LHCN-M2 (cell line): ENCODE measurements at places on chromosomes 13 and 19. TPM values are rescaled to one million over a fixed set of nuclear protein-coding genes. Genes with fewer than 3 reads are reported as not detected.

DNA sequence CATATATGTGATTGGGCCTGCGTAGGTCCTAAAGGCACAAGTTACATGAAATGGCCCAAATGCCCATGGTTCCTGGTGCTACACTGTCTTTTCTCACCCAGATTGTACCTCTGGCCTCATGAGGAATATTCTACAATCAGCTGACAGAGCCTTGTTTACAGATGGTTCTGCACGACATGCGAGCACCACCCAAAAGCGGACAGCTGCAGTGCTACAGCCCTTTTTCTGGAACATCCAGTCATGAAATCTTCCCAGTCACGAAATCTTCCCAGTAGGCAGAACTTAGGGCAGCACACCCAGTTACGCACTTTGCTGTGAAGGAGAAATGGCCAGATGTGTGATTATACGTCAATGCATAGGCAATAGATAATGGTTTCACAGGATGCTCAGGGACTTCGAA lies 7.7 kb upstream of the ELF1 start:
- DNase-seq: peak; percentile 23

GRCh38 chr19:17109962-17110598 lies 34.5 kb downstream of the MYO9B start:
- no peak for DNase-seq

The FXYD1 gene
- total RNA-seq: not detected in 2 replicates

- DNase-seq: no peak
Observed at GRCh38 chr19:54311486-54311885, 1.5 kb downstream of the LILRA5 start.

DNA sequence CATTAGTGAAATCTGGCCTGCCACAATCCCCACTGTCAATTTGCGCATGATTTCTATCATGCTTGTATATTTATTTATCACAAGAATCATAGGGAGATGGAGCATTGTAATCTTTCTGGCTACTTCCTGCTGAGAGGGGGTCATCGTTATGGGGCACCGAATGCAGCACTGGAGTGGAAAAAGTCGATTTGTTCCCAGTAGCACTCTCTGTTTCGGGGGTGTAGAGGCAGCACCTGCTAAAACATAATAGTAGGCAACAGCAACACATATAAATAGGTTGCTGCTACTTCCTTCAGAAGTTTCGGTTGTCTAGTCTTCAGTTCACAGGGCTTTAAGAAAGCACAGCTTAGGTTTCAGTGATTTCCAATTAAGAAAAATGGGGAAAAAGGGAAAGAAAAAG lies 23.4 kb upstream of the CEACAM21 start:
- no peak for DNase-seq

The EMP3 gene
- 184 and 258 TPM in 2 replicates for total RNA-seq

GRCh38 chr19:31532034-31532433 lies 182.8 kb upstream of the TSHZ3 start:
- DNase-seq: no peak

The PDE4C gene
- 0.17 and 0.26 TPM in 2 replicates for total RNA-seq

GRCh38 chr13:27147530-27148170 lies 24.0 kb downstream of the USP12 start:
- no peak for DNase-seq

DNA sequence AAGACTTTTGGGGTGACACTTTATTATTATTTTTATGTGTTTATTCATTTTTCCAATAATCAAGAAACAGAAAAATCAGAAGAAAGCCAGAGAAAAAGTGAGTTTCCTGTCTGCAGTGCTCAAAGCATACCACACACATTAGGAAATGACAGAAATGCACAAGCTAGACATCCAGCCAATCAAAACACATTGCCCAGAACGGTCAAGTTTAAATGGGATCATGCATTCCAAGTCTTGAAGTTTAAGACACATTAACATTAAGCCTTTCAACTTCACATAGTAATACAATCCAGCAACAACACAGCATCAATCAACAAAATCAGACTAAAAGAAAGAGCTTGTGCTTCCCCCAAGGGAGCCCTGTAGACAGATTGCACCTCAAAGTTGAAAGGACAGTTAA lies 28.7 kb upstream of the MEDAG start:
- DNase-seq: no peak

- peak; percentile 40 for DNase-seq
Observed at GRCh38 chr13:44236370-44236769, 137.3 kb upstream of the SERP2 start.

DNA sequence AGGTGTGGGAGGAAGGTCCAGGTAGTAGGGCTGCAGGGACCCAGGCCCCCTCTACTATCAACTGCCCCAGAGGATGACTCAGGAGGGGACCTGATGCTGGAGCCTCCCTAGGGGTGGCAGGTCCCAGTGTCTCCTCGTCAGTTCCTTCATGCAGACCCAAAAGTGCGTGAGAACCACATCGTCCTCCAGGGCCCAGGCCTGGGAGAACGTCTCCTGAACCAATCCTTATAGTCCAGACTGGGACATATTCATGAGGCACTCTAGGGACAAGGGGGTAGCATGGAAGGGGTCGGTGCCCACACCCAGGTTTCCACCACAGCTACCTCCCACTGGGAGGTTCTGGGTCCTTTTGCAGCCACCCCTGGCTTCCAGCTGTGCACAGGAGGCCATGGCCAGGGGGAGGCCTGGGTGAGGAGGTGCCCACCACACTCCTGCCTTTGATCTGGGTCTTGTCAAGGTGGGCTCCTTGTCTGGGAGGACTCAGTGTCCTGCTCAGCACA lies 38.0 kb upstream of the TPM4 start:
- no peak for DNase-seq

The OR7A5 gene
- total RNA-seq: 0.06 and 0.34 TPM in 2 replicates

DNA sequence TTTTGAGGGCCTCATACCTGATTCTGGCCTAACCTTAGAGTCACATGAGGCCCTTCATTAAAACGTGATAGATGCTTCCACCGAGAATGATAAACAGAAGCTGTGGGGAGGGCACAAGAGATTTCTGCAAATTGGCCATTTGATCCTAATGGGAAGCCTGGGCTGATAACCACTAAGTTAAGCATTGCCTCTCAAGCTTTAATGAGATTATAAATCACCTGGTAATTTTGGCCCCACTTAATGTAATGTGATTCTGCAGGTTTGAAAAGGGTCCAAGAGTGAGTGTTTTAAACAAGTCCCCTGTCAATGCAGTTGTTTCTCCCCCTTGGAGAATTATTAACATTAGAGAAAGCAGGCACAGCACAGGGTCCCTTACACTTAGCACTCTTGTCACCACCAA lies 42.0 kb downstream of the ZNF486 start:
- no peak for DNase-seq

- DNase-seq: peak; percentile 84
Observed at GRCh38 chr19:7242601-7243258, 51.5 kb downstream of the INSR start.

DNA sequence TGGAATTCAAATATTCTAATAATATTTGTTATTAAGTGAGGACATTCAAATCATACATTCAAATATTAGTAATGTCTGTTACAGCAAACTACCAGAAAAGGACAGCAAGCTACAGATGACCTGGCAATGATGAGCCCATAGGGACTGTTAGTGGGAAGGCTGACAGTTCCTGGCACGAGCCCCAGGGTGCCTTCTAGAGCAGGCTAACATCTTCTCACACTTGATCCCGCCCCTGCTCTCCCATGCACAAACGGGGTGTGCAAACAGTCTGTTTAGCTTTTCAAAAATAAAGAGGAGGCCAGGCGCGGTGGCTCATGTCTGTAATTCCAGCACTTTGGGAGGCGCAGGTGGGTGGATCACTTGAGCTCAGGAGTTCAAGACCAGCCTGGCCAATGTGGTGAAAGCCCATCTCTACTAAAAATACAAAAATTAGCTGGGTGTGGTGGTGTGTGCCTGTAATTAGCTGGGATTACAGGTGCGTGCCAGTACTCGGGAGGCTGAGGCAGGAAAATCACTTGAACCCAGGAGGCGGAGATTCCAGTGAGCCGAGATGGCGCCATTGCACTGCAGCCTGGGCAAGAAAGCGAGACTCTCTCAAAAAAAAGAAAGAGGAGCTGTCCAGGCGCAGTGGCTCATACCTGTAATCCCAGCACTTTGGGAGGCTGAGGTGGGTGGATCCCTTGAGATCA lies 9.6 kb upstream of the GARRE1 start:
- peak; percentile 16 for DNase-seq

GRCh38 chr13:74641586-74641985 lies 507.4 kb upstream of the KLF12 start:
- DNase-seq: peak; percentile 3

The PSG6 gene
- total RNA-seq: not detected in 2 replicates

DNA sequence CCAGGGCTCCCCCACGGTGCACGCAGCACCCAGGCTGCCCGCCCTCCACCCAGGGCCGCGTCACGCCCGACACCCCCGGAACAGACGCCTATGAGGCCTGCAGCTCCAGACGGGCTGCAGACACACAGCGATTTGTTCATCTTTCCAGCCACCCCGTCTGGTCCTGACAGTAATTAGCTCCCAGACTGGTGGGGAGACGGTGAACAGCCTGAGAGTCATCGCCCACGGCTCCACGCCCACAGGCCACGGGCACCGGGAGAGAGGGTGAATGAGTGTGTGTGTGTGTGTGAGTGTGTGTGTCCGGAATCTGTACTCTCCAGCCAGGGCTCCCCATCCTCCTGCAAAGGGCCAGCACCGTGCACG lies 18.1 kb downstream of the GADD45B start:
- DNase-seq: peak; percentile 43

DNA sequence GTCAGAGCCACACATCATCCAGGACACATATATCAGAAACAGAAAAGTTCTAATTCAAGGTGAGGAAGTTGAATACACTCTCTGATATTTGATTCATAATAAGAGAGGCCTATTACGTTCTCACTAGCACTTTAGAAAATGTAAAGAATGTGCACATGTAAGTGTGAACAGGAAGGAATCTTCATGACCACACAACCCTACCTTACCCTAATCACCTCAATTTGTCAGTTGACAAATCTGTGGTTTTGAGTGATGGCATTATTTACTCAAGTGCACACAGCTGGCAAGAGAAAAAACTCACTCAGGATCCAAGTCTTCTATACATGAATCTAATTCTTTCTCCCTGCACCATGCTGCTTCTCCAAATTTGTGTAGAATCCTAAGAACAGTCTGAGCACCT lies 445.8 kb downstream of the SUCLA2 start:
- peak; percentile 6 for DNase-seq

The PLEKHJ1 gene
- 92.4 and 100 TPM in 2 replicates for total RNA-seq

GRCh38 chr19:12090807-12091206 lies 26.3 kb downstream of the ZNF844 start:
- DNase-seq: peak; percentile 44

The TICAM1 gene
- 2.9 and 3.5 TPM in 2 replicates for total RNA-seq

The RNASEH2A gene
- total RNA-seq: 56.2 and 59.5 TPM in 2 replicates

The N4BP2L1 gene
- 0.19 and 2.1 TPM in 2 replicates for total RNA-seq

The SMIM44 gene
- not detected in 2 replicates for total RNA-seq

DNA sequence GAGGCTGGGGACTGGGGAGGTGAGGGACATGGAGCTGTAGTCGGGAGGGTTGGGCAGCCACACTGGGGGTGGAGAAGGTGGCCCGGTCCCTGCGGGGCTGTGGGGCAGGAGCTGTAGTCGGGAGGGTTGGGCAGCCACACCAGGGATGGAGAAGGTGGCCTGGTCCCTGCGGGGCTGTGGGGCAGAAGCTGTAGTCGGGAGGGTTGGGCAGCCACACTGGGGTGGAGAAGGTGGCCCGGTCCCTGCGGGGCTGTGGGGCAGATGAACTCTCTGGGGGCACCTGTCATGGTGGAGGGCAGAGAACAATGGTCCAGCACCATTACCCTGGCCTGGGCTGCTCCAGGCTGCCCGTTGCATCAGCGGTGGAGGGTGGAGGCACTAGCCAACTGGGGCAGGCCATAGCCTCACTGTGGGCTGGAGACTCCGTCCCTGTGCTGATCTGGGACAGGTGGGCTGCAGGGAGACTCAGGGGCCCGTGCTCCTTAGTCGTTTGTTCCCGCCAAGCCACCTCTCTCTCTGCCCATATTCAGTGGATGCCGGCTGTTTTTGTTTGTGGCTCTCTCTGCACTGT lies 51.4 kb downstream of the ATP11A start:
- no peak for DNase-seq

GRCh38 chr19:18839465-18840287 lies 7.9 kb downstream of the UPF1 start:
- DNase-seq: no peak

GRCh38 chr13:72204291-72204690 lies 337.3 kb upstream of the DACH1 start:
- DNase-seq: peak; percentile 78

GRCh38 chr13:31437975-31438374 lies 238.2 kb downstream of the B3GLCT start:
- DNase-seq: no peak

The MUC16 gene
- not detected in 2 replicates for total RNA-seq

The ZIC5 gene
- not detected in 2 replicates for total RNA-seq

The PLIN4 gene
- total RNA-seq: under 0.01 TPM in 1 of 2 replicates, not detected in the other

DNA sequence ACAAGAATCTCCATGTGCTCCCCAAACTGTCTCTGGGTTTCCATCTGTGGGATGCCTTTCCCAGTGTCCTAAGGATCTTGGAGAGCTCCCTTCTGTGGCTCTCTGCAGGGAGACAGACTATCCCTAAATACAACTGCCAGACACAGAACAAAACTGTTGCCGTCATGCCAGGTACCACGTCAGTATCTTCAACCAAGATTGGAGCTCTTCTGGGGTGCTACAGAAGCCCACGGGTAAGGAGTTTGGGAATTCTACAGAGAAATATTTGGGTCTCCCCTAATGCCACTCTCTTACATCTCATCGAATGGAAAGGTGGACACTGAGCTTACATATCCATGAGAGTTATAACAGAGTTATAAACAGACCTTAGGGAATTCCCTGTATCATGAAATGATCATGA lies 4.9 kb upstream of the MBD3L3 start:
- DNase-seq: no peak

The PBX4 gene
- total RNA-seq: 0.69 and 1.1 TPM in 2 replicates

The NLRP4 gene
- not detected in 2 replicates for total RNA-seq

DNA sequence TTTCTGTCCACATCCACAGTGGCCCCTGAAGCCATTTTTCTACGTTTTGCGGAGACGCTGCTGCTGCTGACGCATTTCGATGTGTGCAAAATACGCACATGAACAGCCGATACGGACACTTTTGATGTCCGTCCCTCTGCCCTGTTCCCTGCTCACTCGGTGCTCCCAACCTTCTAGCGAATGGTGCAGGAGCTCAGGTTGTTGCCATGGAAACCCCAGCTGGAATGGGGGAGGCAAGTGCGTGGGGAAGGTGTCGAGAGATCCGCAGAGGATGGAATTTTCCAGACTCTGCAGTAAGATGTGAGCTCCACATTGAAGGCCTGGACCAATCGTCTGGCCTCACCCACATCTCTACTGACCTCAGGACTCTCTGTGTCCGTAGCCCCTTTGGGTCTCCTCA lies 109.2 kb upstream of the USP29 start:
- no peak for DNase-seq

The ZNF28 gene
- total RNA-seq: 14.1 and 18.5 TPM in 2 replicates

DNA sequence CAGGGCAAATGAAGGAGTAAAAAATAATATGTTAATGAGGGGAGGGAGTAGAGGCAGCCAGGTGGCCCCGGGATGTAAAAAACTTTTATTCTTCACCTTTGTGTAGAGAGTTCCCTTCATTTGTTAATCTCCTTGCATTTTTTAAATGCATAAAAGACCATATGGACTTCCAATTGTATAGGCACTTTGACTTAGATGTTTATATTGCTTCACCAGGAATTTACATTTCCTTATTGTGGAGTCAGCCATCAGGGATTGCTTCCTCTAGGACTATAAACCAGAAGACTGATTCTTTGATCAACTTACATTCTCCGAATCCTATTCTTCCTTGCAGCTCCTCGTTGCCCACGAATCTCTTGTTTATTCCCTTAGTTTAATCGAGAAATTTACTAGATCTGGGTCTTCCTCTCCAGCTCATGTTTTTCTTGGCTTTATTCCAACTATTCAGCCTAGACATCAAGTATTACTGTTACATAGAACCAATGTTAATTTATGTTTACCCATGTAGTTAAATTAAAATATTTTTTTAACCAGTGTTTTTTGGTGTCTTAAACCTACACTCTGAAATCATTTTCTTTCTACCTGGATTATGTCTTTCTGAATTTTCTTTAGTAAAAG lies 1187.0 kb upstream of the SLC10A2 start:
- DNase-seq: peak; percentile 10
